ENCODE measurements at places on chromosomes 2 and 18.
A peak's percentile ranks its signal among the peaks of the same experiment; 100 is the strongest.

- DNase-seq = no peak
Observed at GRCh38 chr2:192070099-192070498, 124.6 kb downstream of the TMEFF2 start.

GRCh38 chr2:57509189-57509588 lies 537.4 kb upstream of the VRK2 start:
- DNase-seq = no peak

DNA sequence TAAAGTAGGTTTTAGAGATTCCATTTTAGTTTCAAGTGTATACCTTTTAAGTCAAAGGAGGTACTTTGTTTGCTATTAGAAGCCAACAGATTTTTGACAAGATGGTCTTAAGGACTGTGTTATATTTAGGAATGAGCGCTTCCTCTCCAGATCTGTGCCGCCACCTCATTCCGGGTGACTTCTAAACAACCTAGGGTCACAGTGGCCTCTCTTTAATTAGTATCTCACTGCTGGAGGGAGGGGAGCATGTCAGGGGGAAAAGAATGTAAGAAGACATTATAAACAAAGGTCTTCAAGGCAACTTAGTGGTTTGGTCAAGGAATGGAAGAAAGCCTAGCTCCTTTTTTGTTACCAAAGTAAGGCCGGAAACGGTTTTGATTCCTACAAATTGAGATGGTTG lies 67.0 kb downstream of the RBMS1 start:
- DNase-seq = no peak

DNA sequence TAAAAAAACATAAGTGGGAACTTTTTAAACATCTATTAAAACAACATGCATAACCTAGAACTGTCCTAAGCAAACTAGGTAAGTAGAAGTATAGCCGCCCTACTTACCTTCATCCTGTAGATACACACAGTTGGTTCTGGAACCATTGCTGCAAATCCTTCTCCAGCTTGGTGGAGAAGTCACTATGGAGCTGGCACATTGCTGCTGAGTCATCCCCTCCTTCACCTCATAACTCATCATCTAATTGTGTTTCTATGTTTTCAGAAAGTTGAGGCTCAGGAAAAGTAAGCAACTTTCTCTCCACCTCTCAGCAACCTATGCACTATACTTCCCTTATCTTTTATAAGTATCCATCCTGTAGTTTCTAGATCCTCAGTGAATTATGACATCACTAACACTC lies 269.8 kb upstream of the MMADHC start:
- DNase-seq = no peak

- no peak for DNase-seq
Observed at GRCh38 chr2:169303579-169304305, 58.6 kb downstream of the LRP2 start.

- no peak for DNase-seq
Observed at GRCh38 chr2:197232010-197232409, 78.6 kb downstream of the ANKRD44 start.

GRCh38 chr2:62738981-62739936 lies 33.7 kb downstream of the EHBP1 start:
- DNase-seq = no peak

- DNase-seq = no peak
Observed at GRCh38 chr2:113164215-113164929, 9.4 kb upstream of the PSD4 start.

DNA sequence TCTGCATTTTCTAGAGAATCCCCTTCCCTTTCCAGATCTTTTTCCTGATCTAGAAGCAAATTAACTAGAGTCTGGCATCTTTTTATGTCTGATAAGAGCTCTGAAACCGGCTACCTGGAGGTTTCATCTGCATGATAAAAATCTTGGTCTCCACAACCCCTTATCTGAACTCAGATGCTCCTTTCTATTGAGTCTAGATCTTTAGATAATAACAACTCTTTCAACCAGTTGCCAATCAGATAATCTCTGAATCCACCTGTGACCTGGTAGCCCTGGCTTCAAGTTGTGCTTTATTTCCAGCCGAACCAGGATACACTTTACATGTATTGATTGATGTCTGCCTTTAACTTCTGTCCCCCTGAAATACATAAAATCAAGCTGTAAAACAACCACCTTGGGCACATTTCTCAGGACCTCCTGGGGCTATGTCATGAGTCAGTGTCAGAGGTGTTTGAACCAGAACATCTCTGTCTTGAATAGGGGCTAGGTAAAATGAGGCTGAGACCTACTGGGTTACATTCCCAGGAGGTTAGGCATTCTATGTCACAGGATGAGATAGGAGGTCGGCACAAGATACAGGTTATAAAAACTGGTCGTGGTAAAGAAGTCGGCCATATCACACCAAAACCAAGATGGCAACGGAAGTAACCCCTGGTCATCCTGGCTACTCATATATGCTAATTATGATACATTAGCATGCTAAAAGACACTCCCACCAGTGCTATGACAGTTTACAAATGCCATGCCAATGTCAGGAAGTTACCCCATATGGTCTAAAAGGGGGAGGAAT lies 20.8 kb downstream of the RALBP1 start:
- no peak for DNase-seq

- DNase-seq = no peak
Observed at GRCh38 chr2:61811821-61812220, 42.0 kb downstream of the FAM161A start.

- DNase-seq = no peak
Observed at GRCh38 chr2:156279446-156280150, 52.9 kb downstream of the NR4A2 start.

DNA sequence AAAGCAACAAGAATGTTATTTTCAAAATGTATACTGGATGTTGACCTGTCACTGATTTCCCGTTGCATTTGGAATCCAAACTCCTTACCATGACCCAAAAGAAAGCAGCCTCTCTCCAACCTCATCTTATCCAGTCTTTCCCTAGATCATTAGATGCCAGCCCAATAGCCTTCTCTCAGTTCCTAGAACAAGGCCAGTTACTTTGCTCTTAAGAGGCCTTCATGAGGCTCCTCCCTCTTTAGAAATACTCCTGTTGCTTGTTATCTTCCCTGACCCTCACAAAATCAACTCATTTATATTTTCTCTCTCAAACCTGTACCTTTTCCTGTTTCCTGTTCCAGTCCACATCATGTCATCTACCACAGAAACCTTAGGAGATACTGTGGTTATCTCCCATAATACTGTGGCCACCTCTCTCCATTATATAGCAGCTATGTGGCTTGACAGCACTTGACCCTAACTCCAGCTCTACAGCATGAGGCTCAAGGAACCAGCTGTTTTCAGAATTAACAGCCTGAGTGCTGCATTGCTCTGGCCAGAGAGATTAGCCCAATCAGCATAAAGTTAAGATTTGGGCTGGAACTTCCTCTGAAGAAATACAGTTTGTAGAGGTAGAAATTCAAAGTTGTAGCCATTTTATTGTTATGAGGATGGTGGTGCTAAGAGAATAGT lies 22.8 kb downstream of the SRBD1 start:
- DNase-seq = no peak

GRCh38 chr2:118013724-118014491 lies at the start of gene CCDC93:
TSS of gene CCDC93 (minus strand) at chr2:118014070. CDS start at chr2:118013995, 75 bp downstream.
- DNase-seq = peak; percentile 80

DNA sequence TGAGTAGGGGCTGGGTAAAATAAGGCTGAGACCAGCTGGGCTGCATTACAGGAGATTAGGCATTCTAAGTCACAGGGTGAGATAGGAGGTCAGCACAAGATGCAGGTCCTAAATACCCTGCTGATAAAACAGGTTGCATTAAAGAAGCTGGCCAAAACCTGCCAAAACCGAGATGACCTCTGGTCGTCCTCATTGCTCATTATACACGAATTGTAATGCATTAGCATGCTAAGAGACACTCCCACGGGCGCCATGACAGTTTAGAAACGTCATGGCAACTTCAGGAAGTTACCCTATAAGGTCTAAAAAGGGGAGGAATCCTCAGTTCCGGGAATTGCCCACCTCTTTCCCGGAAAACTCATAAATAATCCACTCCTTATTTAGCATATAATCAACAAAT lies 132.2 kb downstream of the ARL4C start:
- DNase-seq = no peak

GRCh38 chr2:191811807-191812602 lies 34.9 kb downstream of the CAVIN2 start:
- peak; percentile 71 for DNase-seq

DNA sequence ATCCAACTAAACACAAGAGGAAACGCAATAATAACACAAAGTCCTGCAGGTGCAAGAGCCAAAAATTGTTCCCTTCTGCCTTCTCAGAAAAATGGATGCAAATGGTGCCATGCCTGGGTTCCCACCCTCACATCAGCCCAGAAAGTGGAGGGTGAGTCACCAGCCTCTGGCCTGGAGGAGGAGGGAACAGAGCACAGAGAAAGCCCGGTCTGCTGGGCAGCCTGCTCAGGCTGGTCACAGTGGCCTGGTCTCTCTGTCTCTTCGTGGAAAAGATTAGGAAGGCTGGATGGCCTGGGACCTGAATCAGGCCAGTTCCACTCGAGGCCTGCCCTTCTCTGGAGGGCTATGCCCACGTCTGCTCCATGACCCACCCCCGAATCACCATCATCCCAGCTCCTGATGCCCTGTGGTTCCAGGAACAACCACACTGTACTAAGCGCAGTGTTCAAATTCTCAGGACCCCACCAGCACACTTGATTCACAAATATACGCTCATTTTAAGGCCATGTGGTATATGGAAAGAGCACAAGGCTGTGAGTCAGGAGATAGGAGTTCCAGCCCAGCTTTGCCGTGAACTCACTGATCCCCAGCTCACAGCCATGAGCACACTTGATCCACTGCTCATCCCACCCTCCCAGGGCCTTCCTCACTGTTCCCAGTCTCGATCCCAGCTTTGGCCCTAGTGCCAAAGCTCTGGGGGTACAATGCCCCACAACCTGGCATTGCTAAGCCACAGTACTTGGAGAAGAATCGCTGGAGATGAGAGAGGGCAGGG lies 82.1 kb downstream of the ZBTB7C start:
- no peak for DNase-seq

DNA sequence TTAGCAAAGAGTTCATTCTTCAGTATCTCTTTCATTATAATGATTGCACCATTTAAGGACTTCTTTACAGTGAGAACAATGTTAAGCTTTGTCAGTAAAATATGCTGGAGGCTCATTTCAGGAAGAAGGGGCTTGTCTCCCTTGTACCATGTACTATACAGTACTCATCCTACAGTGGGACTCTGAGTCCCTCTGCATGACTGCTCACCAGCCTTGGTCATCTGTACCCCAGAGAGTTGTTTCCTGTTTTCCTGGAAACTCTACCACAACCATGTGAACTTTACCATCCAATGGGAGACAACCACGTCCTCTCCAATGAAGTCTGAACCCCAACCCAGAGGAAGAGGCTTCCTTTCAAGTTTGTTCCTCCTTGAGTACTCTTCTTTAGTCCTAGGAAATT lies 1171.1 kb upstream of the CRIM1 start:
- no peak for DNase-seq

- no peak for DNase-seq
Observed at GRCh38 chr2:15363142-15363541, 198.0 kb downstream of the NBAS start.

DNA sequence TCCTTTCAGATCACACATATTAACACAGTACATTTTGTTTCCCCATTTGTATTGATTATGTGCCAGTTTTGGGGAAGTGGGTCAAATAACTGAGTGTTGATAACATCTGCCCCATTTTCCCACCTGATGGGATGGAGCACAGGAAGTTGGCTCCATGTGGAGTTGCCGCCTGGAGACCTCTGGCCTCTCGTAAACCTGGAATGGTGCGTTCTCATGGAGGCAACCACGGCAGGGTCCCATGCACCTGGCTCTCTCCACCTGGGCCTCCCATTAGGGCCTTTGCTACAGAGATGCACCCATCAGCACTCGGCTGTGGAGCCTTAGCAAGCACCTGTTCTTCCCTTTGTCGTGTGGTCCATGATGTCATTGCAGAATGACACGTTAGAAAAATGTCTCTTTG lies 130.6 kb downstream of the MBP start:
- DNase-seq = no peak

DNA sequence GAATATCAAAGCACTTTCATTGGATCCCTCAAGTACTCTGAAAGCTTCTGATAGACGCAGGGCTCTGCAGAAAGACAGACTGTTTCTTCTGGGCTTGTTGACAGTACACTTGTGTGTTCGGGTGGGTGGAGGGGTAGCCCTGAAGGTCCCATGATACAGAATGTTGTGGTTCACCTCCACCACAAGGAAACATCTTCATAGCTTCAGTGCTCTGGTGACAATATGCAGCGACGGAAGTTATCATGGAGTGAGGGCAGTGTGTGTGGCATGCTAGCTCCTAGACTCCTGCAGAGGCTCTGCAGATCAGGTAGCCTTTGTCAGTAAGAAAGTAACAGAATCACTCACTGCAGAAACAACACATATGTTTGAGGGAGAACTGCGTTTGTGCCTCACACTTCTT lies 90.7 kb downstream of the MEIS1 start:
- no peak for DNase-seq

DNA sequence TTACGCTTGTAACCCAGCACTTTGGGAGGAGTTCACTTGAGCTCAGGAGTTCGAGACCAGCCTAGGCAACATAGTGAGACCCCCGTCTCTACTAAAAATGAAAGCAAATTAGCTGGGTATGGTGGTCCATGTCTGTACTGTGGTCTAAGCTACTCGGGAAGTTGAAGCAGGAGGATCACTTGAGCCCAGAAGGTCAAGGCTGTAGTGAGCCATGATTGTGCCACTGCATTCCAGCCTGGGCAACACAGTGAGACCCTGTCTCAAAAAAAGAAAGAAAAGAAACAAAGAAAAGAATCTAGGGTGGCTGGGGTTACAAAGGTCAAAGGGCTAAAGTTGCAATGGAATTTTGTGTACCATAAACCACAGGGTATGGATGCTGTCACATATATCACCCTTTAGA lies 41.3 kb downstream of the KIF3C start:
- no peak for DNase-seq

GRCh38 chr2:127530245-127531140 lies 4.2 kb upstream of the IWS1 start:
- no peak for DNase-seq
